WERI-Rb-1 (cell line): ENCODE measurements at places on chromosomes 11 and 22.

DNA sequence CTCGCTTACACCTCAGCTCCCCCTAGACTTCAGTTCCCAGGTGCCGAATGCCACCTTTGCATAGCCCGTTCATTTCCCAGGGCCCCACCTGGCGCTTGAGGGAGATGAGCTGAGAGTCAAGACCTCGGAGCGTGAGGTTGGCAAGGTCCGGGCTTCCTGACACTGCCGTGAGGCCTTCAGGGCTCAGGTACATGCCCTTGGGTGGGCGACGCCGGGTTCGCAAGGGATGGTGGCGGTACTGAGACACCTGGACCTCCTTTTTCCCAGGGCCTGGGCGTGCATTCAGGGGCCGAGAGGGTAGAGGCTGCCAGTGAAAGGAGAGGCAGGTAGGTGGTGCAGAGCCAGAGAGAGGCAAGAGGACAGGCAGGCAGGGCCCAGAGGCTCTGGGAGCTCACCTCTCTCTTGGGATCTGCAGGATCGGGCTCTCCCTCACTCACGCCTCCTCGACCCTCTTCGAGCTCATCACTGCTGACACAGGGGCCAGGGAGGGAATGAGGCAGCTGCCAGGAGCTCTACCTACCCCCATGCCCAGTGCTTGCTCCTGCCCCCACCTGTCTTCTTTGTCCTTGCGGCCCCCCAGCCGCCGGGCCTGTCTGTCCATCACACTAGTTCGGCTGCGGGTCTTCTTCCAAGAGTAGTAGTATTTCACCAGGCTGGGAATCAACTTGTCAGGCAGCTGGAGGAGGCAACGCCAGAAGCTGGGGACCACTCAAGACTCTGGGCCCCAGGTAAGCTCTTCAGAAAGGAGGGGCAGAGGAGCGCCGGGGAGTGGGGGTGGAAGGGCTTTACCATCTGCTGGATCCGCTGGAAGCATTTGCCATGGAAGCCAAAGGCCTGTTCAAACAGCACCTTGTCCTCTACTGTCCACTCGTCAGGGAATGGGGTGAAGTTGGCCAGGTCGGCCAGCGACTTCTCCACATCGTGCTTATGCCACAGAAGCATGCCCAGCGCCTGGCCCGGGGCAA, 2.8 kb downstream of the RCOR2 start:
- peak; percentile 68 for DNase-seq

GRCh38 chr11:35336726-35337125, 82.6 kb downstream of the SLC1A2 start:
- DNase-seq, result no peak

GRCh38 chr22:42111798-42112197, 18.8 kb downstream of the CYP2D6 start:
- DNase-seq, result no peak

DNA sequence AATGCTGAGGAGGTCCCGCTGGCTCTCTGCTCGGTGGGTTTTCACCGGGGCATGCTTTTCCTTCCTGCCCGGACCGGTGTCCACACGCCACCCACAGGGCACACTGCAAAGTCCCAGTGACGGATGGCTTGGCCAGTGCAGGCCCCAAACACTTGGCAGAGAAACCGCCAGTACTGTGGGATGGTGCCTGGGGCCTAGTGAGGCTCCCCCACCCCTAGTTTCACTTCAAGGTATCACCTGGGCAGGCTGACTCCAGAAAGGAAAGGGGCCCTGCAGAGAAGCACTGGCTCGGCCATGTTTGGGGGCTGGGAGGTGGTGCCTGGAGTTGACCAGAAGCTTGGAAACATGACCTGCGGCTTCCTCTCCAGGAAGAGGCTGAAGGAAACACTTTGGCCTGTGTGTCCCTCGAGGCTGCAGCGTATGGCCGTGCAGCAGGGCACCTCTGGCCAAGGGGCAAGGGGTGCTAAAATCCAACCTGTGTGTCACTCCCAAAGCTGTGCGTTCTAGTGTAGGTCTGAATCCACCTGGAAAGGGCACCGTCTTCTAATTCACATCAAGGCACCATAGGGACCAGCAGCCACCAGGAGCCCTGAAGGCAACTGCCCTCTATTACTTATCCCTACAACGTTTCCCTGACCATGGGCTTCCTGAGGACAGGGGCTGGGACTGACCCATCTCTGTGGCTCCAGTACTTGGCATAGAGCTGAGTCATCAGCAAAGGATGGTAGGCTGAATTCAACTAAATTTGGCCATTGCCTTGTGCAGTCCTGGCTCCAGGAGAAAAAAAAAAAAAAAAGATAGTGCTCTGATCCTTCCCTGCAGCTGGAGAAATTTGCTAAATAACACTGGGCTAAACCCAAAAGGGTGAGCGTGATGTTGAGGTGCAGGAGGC, 22.6 kb downstream of the TPBGL start:
- DNase-seq, result no peak

- peak; percentile 85 for DNase-seq
Observed at GRCh38 chr11:78045851-78046485, 17.7 kb upstream of the THRSP start.
